ENCODE measurements at places on chromosomes 3 and 15. TPM values are rescaled to one million over a fixed set of nuclear protein-coding genes. Genes with fewer than 3 reads are reported as not detected.

- no peak for DNase-seq
These were observed 28.7 kb downstream of the BFSP2 start for GRCh38 chr3:133428552-133428951.

LRRC15 gene
- not detected for total RNA-seq

LPP gene
- total RNA-seq = 41.4 TPM

GRCh38 chr3:32646761-32647160, 38.2 kb upstream of the CNOT10 start:
- DNase-seq = no peak

DNA sequence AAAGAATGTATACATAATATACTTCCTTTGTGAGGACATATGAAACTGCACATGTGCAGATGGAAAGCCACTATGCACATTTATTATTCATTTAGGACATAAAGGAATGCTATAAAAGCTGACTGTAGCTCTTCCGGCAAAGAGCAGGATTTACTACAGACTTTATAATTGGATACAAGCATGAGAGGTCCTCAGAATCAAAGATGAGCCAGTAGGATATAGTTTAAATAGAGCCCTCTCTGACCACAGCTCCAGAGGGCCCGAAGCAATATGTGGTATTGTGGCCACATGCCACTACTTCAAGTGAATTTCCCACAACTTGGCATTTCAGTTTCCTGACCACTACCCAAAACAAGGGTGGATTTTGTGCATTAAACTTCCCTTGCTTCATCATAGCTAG, 140.9 kb downstream of the ATP8B4 start:
- DNase-seq = no peak

INSYN1 gene
- total RNA-seq = not detected

APOD gene
- 2.6 TPM for total RNA-seq

CCDC39 gene
- not detected for total RNA-seq

DNA sequence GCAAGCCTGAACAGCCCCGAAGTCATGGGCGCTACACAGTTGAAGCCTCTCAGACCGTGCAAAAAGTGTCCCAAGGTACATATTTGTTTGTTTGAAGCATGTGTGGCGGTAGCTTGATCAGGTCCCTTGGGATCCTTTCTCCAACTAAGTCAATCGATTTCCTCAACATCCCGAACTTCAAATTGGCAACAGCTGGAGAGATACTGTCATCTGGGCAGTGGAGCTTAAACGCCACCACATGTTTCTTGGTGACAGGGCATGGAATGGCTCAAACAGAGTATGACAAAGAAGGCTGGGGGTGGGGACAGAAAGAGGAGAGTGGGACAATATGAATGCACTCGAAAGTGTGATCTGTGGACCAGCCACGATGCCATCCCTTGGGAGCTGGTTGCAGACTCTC, 84.9 kb upstream of the PSMD6 start:
- DNase-seq = no peak

DNA sequence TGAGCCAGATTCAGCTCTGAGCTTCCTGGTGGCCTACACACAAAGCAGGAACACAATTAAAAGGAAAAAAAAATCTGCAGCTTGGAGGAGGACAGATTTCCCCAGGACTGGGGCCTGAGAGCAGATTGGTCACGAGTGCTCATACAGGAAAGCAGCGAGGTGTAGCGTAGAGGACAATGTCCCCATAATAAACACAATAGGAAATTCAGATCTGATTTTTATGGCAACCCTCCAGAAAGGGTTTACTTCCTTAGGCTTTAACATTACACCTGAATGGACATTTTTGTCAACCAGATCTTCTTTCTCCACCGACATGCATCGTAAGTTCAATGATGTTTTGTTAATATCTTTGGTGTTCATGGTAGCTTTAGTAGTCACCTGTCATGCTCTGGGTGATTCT, 23.3 kb downstream of the SLC6A20 start:
- no peak for DNase-seq

DNA sequence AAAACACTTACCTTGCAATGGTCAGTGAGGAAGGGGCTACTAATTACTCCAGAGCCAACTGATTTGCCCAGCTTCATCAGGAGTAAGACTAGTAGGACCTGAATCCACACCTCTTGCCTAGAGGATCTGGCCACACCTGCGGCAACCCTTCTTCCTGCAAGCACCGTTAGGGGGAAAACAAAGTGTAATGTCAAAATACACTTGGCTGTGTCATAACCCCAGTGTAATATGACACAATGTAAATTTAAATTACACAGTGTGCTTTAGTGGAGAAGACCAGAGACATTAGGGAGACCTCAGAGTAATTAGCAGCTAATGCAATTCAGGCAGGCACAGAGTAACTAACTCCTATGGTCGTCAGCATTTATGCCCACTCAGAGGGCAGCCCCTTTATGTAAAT, 308.5 kb upstream of the ARRDC4 start:
- DNase-seq = no peak

DNA sequence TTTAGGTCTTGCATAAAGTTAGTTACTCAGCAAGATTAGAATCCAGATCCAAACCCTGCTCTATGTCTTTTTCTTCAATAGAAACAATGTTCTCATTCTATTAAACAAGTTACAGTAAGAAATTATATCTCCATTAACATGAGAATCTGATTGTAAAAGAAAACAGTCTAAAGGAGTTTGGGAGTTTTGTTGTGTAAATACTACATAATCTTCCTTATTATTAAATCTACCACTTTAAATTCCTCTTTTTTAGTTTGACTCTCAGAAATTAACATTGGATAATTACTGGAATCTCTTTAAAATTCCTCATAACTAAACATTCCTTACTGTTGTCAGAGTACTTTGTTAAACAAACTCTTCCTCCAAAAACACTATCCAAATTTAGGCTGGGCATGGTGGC, 1.7 kb upstream of the GOLIM4 start:
- no peak for DNase-seq

GRCh38 chr15:36612063-36612788, 32.8 kb downstream of the CDIN1 start:
- no peak for DNase-seq

DNA sequence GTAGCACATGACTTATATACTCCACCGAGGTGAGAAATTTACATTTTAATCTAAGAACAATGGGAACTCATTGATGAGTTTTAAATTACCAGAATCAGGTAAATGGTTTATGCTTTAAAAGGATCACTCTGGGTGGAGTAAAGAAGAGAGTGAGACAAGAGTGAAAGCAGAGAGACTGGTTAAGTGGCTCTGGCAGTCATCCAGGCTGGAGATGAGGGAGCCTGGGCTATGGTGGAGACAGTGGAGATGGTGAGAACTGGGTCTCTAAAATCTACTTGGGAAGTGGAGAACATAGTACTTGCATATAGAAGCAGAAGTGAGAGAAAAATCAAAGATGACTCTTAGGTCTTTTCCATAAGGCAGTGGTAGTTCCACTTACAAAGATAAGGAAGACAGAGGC, 37.1 kb upstream of the SLC25A36 start:
- no peak for DNase-seq

CLDN18 gene
- total RNA-seq = not detected

GRCh38 chr3:19738846-19739245, 195.2 kb downstream of the EFHB start:
- no peak for DNase-seq

- no peak for DNase-seq
These were observed 132.2 kb downstream of the FNDC3B start for GRCh38 chr3:172171396-172172075.

DNA sequence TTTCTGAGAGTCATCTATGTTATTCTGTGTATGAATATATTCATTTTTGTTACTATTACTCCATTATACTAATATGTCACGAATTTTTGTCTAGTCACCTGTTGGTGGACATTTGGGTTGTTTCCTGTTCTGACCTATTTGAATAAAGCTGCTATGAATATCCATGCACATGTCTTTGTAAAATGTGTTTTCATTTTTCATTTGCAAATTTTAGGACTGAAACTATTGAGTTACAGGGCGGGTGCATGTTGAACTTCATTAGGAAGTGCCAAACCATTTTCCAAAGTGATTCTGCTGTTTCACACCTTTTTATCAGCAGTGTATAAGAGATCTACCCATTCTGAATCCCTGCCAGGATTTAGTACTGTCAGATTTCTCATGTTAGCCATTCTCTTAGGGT, 37.7 kb upstream of the IQCF6 start:
- no peak for DNase-seq

- no peak for DNase-seq
These were observed 235.5 kb upstream of the IGF1R start for GRCh38 chr15:98412852-98413251.

GRCh38 chr3:197392961-197393360, 94.5 kb upstream of the DLG1 start:
- no peak for DNase-seq

- DNase-seq = no peak
These were observed 6.3 kb downstream of the THBS1 start for GRCh38 chr15:39587096-39587721.

DNA sequence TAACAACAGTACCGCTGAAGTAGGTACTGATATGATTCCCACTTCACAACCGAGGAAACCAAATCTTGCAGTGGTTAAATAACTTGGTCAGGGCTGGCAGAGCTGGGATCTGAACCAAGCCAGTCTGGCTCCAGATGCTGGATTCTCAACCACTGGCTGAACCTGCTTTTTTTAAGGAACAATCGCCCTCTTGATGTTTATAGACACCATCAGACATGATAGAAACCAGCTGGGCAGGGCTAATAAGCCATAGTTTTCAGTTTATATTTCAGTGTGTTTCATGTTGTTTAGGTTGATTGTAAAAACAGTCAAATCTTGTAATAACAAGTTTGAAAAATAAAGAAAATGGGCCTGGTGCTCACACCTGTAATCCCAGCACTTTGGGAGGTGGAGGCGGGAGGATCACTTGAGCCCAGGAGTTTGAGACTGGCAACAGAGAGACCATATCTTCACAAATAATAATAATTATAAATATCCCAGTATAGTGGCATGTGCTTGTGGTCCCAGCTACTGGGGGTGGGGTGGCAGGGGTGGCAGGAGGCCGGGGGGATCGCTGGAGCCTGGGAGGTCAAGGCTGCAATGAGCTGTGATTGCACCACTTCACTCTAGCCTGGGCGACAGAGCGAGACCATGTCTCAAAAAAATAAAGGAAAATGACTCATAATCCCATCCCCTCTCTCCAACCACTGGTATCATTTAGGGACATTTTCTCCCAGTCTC, 36.7 kb downstream of the XYLB start:
- no peak for DNase-seq

GRCh38 chr3:159782724-159783421, 205.8 kb upstream of the IL12A start:
- DNase-seq = no peak

DNA sequence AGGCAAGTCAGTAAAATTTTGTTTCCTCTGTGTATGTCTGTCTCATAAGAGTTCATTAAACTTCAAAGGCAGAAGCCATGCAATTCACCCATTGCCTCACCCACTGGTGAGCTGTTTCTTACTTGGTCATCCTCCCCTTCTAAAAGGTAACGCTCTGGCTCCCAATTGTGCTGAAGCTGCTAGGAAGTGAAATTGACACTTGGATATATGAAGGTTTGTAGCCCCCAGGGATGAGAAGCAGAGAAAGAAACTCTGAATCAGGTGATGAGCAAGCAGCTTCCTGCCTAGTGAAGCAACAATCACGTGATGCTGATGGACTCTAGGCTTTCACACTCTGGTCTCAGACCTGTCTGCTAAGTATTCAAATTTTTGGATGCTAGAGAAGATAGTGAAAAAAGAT, 70.7 kb downstream of the CD200R1L start:
- no peak for DNase-seq

SH2D7 gene
- not detected for total RNA-seq

GRCh38 chr3:98603580-98603979, 10.2 kb upstream of the CPOX start:
- no peak for DNase-seq

- no peak for DNase-seq
These were observed 204.4 kb downstream of the OTOL1 start for GRCh38 chr3:161700998-161701397.

CYP11A1 gene
- total RNA-seq = not detected

MAP1A gene
- total RNA-seq = 2.0 TPM

ANKRD63 gene
- not detected for total RNA-seq

ZPLD1 gene
- total RNA-seq = not detected

DNA sequence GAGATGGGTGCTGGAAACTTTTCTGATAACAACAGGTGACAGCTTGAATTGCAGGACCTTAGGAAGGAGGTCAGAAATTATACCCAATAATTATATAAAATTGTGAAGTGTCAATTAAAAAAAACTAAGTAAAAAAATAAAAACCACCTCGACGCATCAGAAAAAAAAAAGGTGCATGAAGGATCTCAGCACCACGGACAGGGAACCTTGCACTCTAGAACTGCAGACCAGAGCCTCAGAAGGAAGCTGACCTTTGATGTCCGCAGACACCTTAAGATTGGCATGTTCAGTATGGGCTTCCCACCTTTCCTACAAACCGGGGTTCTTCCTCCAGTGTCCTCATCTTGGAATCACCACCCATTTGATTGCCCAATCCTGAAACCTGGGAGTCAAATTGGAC, 60.9 kb downstream of the SCN10A start:
- peak; percentile 34 for DNase-seq

DNA sequence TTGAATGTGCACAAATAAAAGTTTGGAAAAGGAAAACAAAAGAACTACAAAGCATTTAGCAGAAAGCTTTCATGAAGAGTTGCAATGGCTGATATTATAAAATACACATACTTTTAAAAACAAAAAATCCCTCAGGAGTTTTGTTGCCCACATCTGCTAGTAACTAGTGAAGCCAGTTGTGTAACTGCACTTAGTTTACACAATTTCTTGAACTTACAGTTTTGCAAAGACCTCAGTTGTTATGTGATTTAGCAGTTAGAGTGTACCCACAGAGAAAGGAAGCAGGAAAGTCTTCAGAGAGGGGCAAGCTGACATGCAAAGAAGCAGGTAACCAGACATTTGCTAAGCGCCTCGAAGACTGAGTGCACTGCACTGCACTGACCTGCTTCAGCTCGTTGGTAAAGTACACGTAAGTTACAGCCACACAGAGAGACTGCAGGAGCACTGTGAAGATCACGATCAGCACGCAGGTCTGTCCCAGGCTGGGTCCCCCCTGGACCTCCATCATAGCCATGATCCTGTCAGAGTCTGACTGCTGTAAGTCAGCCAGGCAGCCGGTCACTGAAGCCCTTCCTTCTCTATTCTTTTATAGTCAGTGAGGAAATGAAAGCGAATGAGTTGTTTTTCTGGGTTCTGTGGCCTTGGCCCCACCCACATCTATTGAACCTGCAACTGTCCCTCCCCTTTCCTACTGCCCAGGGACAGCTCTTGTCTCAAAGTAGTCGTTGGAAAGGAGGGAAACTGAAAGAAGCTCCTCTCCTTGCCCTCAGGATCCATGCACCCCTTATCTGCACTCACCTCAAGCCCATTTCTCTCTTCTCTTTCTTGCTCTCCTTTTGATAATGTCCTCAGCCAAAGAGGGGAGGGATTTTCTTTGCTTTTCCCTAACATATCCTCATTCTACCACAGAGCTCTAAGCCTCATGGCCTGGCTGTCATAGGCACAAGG, at the start of gene TNFSF10:
TNFSF10 (minus strand) TSS at position 560 of the 948 bp plus-strand sequence; CDS start at position 514, 46 bp downstream.
- DNase-seq = peak; percentile 94

SCAANT1 gene
- not detected for total RNA-seq

All from activated CD4-positive, alpha-beta T cell treated with anti-CD3 and anti-CD28 coated beads, Interleukin-2, amount 10 ng/mL, durations not matched to agents 24 days and 14 days (primary cell).